ENCODE measurements at places on chromosomes 1 and 21.

GRCh38 chr1:76854255-76854654 lies 13.0 kb upstream of the ST6GALNAC5 start:
- no peak for DNase-seq

DNA sequence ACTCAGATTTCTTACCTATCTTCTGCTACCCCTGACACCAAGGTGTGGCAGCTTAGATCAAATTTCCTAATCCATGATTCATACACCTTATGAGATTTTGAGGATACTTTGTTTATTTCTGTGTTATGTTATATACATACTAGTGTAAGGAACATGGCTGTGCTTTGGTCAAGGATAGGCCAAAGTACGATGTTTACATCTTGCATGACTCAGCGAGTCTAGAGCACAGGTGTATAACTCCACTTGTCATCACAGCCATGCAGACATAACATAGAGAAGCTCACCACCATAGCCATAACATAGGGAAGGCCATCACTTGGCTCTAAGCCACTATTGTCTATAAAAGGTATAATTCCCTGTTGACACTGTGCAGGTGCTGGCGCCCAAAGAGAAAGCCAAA lies 61.2 kb downstream of the GBP6 start:
- no peak for DNase-seq

DNA sequence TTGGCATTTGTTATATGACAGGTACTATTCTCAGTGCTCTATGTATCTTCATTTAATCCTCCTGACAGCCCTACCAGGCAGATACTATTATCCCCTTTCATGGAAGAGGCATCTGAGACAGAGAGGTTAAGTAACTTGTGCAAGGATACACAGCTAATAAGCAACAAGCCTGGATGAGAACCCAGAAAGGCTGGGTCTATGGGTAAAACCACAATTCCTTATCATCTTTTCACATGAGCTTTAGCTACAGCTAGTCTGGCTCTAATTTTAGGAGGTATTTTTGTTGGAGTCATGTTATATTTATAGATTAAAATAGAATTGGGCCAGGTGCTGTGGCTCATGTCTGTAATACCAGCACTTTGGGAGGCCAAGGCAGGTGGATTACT lies 27.7 kb downstream of the DNTTIP2 start:
- DNase-seq = no peak

DNA sequence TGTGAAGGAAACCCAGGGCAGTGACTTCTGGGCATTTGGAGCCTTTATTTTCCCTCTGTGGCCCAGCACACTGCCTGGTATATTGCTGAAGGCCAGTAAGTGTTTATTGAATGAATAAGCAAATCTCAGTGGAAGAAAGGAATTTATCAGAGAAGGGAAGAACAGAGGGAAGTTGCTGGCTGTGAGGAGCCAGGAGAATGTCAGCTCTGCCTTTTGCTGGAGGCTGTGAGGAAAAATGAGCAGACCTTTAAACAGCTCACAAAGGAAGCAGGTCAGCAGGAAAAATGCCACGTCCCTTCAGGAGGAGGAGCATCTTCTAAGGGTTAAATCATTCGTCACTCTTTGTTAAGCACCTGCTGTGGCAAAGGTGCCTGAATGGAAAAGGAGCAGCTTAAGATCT lies 75.9 kb downstream of the GIPC2 start:
- no peak for DNase-seq

DNA sequence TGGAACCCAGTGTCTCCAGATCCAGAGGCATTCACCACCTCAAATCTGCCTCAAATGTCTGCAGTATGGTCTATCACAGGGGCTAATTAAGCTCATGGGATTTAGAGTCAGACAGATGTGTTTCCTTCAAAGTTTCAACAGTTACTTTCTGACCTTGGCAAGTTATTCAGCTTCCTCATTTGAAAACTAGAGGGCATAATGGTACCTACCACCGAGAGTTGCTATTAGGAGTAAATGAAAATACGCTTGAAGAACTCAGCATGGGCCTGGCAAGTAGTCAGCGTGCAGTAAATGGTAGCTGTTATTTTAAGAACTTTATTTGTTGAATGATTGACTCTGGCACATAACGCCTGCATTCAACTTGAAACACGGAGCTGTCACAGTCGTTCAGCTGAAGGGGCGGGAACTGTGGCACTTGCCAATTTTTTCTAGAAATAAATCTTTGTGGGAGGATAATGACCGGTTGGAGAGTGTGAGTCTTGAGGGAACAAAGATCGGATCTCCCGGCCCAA lies 1.2 kb upstream of the CAP1 start:
- DNase-seq = no peak

DNA sequence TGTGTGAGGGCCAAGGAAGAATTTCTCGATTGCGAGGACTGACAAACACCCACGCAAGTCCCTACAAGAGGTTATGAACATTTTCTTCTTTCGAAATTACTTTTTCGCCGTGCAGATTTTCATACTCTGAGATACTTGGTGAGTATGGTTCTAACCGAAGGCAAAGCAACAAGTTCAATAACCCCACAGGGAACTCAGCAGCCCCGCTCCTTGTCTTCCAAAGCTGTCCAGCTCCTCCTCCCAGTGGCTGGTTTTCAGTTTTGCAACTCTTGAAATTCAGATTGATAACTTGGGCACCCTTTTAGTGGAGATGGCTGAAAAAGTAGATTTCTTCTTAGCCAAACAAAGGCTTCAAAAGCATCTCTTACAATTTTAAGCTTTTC lies 154.4 kb downstream of the SETD4 start:
- no peak for DNase-seq

- no peak for DNase-seq
Measured at GRCh38 chr1:63230722-63231121, 91.6 kb upstream of the FOXD3 start.

DNA sequence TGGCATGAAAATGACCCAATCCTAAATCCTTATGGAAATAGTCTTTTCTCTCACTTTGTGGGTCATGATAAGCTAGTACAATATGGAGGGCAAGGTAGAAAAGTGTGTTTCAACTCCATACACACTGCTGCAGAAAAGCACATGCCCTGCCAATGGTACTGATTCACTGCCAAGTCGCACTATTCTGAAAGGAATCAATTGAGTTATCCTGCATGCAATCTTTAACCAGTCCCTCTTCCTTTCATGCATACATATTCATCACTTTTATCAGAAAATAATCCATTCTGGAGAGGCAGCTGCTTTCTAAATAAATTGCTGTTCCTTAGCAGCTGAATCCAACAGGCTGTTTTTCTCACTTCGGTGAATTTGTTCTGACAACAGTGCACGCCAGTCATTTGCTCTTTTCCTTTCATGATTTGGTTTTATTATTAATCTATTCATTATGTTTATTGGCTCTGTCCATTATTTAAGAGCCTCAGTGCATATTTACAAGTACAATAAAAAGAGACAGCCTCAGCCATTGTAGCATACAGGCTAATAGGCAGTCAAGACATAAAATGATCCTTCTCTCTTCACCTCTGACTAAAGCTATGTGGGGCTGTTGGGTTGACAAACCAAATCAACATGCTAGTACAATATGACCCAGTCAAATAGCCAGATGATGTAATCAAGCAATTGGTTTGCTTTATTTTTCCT lies 108.8 kb downstream of the CHD1L start:
- DNase-seq = no peak

DNA sequence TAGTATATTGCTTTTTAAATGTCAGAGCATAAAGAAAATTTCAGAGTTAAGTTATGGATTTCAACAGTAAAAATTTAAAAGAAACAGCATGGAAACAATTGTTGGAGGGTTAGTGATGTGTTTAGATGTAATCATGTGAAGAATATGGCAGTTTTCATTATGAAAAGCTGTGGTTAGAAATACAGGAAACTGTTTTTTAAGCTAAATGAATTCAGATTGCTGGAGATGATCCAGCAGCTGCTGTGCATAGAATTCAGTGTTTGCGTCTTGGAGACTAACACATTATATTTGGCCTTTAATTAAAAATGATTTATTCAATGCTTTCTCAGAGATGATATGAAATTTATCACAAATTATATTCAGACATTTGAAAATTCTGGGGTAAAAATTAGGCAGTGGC lies 273.6 kb upstream of the LRRC7 start:
- DNase-seq = no peak

- no peak for DNase-seq
Measured at GRCh38 chr1:20366056-20366462, 75.4 kb downstream of the VWA5B1 start.

GRCh38 chr1:70041317-70042045 lies 163.9 kb downstream of the LRRC40 start:
- no peak for DNase-seq

DNA sequence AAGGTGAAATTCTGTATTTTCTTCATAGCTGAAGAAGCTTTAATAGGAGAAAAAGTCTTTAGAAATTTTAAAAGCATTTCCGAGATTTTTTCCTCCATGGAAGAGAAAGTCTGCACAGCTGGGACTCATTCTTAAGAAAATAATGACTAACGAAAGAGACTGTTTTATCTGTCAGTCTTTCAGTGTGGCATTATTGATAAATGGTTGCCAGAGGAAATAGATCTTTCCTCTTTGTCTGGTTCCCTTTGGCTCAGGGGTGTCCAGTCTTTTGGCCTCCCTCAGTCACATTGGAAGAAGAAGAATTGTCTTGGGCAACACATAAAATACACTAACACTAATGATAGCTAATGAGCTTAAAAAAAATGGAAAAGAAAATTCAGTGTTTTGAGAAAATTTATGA lies 49.9 kb downstream of the KDM1A start:
- DNase-seq = no peak

- DNase-seq = no peak
Measured at GRCh38 chr1:30746212-30747032, 11.2 kb downstream of the LAPTM5 start.

- no peak for DNase-seq
Measured at GRCh38 chr1:208280681-208281450, 36.7 kb upstream of the PLXNA2 start.

- no peak for DNase-seq
Measured at GRCh38 chr1:3658231-3658615, 5.9 kb downstream of the TP73 start.

GRCh38 chr1:195754874-195755273 lies 853.4 kb downstream of the KCNT2 start:
- no peak for DNase-seq

GRCh38 chr1:28517649-28517999 lies 11.8 kb downstream of the RCC1 start:
- peak; percentile 31 for DNase-seq

DNA sequence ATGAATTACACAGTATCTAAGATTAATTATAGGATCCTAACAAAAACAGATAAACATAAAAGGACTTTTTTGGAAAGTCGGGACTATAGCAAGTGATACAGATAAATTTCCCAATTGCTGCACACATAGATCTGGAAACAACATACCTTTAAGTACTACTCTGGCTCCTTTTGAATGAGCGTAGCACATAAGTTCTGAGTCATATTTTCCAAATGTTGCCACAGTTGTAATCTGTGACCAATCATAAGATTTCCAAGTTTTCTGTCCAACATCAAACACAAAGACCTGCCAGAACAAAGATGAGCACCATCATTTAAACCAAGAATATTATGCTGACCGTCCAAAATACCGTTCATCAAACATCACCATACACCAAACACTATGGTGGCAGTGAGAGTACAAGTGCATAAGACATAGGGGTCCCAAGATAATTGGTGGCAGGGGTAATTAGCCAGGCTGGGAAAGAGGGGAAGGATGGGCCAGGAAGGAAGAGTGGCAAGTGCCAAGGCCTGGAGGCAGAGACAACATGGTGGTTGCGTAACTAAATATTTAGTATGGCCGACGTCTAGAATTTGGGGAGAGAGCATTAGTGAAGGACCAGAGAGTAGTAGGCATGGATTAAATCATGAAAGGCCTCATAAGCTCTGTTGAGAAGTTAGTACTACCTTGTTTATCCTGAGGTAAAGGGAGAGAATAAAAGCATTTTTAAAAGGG lies 3.6 kb downstream of the CTBS start:
- no peak for DNase-seq

Measured in activated CD4-positive, alpha-beta memory T cell treated with anti-CD3 and anti-CD28 coated beads for 36 hours (primary cell).